ENCODE measurements at places on chromosomes 6 and 20.

- no peak for DNase-seq
Measured at GRCh38 chr6:168155193-168155592, 76.2 kb upstream of the FRMD1 start.

DNA sequence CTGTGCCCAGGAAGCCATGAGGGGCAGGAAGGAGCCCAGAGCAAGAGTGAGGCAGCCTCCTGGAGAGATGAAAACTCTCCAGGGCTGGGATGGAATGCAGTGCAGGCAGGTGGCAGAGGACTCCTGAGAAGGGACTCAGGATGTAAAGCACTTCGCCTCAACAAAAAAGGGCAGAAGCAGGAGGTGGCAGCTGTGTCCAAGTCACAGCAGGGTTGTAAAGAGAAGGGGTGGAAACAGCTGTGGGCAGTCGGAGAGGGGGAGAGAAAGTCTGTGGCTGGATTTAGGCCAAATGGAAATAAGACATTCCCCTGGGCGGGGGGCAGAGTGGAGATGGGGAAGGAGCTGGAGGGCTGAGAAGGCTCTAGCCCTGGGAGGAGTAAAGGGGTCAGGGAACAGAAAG, 34.9 kb downstream of the CYP21A2 start:
- no peak for DNase-seq

DNA sequence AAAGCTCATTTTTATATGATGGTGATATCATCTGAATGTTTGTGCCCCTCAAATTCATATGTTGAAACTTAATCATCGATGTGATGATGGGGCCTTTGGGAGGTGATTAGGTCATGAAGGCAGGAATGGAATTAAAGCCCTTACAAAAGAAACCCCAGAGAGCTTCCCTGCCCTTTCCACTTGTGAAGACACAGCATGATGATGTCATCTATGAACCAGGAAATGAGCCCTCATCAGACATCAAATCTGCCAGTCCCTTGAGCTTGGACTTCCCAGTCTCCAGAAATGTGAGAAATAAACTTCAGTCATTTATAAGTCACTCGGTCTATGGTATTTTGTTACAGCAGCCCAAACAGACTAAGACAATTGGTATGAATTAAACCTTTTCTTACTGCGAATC, 153.1 kb downstream of the MYB start:
- no peak for DNase-seq

GRCh38 chr20:1383623-1384404, 9.0 kb downstream of the FKBP1A start:
- no peak for DNase-seq

- no peak for DNase-seq
Measured at GRCh38 chr6:74609871-74610270, 596.0 kb downstream of the COL12A1 start.

DNA sequence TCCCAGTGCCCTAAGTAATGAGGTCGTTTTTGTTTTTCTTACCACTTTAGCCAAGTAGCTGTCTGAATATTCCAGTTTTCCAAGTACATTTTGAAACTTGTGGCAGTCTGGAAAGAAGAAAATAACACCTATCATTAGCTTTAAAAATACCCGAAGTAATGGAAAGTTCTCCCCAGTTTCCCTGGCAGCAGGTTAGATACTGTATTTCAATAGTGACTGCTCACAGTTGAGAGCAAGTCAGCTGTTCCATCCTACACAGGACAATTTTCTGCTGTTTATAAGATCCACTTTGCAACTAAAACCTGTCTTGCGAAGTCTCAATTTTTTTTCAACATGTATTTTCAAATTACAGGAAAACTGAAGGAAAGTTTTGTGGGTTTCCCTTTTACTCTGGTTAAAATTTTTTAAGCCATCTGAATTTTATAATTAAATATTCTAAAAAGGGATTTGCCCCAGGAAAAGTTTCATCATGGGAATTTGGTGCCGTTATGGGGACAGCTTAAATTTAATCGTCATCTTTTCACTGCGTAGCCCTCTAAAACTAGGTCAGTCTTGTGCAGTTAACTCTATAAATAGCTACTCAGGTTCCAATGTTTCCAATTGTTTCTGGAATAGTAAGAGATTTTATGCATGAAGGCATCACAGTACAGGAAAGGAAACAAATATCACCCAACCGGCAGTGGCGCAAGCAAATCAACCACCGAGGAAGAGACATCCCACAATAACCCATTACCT, 96.9 kb downstream of the MBOAT1 start:
- no peak for DNase-seq

DNA sequence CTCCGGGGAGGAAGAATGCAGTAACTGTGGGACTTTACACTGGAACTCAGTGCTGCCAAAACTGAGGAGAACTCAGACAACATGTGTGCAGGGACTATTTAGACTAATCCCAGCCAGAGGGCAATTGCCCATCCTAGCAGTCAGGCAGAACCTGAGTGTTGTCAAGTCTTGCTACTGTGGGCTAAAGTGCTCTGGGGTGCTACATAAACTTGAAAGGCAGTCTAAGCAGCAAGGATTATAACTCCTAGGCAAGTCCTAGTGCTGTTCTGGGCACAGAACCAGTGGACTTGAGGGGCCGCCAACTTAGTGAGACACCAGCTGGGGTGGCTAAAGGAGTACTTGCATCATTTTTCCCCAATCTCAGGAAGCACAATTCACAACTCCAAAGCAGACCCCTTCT, 363.8 kb upstream of the PTCHD4 start:
- DNase-seq: no peak

DNA sequence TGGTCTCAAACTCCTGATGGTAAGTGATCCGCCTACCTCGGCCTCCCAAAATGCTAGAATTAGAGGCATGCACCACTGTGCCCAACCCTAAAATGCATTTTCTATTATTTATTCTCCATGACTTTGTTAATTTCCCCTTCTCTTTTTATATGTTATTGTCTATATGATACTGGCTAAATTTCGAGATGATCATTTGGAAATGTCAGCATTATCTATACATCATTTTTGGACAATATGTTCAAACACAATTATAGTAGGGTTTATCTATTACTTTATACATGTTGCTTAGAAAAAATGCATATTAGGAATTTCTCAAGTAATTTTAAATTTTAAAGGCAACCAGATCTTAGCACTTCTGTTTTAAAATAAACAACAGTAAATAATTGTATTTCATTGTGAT, 34.4 kb upstream of the HIVEP1 start:
- no peak for DNase-seq

- DNase-seq: no peak
Measured at GRCh38 chr20:20956513-20956931, 149.6 kb downstream of the LINC00237 start.

All from type B pancreatic cell (in vitro differentiated cells).